NCI-H446 (cell line): ENCODE measurements at places on chromosomes 11 and 22.

GRCh38 chr11:101555366-101555765 is 28.4 kb downstream of the TRPC6 start:
- no peak for DNase-seq

GRCh38 chr11:10324474-10324873 is 19.6 kb downstream of the ADM start:
- DNase-seq, result no peak

- DNase-seq, result no peak
Observed at GRCh38 chr22:36862251-36863242, 1.7 kb downstream of the NCF4 start.

DNA sequence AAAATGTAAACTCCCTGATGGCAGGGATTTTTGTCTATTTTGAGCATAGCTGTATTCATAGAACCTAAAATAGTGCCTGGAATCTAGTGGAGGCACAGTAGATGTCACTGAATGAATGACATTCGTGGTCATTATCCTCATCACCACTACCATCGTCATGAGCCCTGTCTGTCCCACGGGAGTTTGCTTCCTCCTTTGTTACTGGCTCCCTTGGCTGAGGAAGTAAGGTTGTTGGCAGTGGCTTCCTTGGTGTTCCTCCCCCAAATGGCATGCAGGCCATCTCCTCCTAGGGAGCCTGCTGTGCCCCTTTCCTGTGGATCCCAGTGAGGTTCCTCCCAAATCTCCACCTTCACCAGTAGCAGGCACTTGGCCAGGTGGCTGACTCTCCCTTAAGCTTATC is 183.0 kb downstream of the CEP164 start:
- no peak for DNase-seq

- DNase-seq, result no peak
Observed at GRCh38 chr11:126459691-126460281, 104.3 kb downstream of the ST3GAL4 start.

- DNase-seq, result no peak
Observed at GRCh38 chr11:73312851-73313327, 4.8 kb downstream of the ARHGEF17 start.

DNA sequence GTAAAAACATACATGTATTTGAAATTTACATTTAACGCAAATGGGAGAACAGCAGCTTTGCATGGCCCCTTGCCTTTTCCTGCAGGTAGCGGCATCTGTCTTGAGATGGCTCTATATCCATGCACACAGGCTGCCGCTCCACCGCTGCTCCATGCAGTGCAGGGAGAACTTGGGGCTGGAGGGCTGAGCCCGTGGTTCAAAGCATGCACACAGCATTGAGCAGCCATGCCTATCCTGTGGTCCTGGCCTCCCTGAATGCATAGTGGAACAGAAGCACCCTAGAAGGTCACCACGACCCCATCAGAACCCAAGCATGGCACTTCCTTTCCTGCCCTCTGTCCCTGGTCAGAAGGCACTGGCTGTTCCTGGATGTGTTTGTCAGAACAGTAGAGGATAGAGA is 35.0 kb upstream of the TP53I11 start:
- DNase-seq, result no peak

DNA sequence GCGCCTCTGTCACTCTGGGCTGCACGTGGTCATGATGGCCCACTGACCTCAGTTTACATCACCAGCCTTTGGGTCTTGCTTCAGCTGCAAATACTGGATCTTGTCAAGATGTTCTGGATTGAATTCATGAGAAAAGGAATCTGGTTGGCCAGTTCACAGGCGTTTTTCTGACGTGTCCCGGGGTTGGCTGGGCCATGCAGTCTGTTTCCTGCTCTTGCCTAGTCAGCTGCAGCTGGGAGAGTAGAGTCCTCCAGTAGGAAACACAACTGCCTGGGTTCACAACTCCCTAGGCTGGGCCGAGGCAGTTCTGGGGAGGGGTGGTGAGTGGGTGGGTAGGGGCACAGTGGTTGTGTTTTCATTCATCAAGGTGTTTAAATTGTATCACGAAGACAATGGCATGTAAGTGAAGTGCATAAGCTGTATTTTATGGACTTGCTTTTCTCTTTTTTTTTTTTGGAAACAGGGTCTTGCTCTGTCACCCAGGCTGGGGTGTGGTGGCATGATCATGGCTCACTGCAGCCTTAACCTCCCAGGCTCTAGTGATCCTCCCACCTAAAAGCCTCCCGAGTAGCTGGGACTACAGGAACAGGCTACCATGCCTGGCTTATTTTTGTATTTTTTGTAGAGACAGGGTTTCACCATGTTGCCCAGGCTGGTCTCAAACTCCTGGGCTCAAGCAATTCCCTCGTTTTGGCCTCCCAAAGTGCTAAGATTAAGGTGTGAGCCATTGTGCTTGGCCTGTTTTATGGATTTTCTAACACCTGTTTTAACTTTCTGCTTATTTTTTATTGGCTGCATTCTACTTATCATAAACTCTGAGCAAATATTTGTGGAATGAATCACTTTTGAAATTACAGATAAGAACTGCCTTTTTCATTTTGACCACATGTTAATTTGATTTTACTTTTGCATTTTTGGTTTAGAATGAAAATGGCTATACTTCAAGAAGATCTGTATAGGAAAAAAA is 54.0 kb upstream of the PITPNB start:
- DNase-seq, result no peak
